CD4-positive, alpha-beta T cell treated with Interleukin-4 for 1 hour (primary cell): ENCODE measurements at places on chromosomes 7 and 10.

GRCh38 chr10:86311190-86311589, 55.4 kb downstream of the GRID1 start:
- no peak for DNase-seq

DNA sequence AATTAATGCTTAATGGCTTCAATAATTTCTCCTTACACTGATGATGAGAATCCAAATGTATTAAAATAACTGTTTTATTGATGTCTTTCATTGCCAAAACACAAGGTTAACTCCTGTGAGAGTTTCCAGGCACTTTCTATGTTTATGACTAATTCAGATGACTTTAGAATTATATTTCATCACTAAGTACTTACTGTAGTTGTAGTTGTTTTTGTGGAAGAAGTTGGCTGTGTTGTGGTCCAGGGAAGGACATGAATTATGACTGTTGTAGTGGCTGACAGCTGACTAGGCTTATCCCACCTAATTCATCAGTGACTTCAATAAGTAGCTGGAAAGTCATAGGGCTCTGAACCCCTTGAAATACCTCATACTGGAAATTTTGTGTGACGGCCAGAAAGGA, 254.8 kb downstream of the HGF start:
- no peak for DNase-seq

- DNase-seq, result no peak
Measured at GRCh38 chr10:76643511-76643911, 994.1 kb downstream of the KCNMA1 start.

GRCh38 chr7:138881579-138882188, 83.7 kb upstream of the ATP6V0A4 start:
- no peak for DNase-seq

- DNase-seq, result no peak
Measured at GRCh38 chr7:65503434-65504152, 129.9 kb downstream of the ZNF92 start.

DNA sequence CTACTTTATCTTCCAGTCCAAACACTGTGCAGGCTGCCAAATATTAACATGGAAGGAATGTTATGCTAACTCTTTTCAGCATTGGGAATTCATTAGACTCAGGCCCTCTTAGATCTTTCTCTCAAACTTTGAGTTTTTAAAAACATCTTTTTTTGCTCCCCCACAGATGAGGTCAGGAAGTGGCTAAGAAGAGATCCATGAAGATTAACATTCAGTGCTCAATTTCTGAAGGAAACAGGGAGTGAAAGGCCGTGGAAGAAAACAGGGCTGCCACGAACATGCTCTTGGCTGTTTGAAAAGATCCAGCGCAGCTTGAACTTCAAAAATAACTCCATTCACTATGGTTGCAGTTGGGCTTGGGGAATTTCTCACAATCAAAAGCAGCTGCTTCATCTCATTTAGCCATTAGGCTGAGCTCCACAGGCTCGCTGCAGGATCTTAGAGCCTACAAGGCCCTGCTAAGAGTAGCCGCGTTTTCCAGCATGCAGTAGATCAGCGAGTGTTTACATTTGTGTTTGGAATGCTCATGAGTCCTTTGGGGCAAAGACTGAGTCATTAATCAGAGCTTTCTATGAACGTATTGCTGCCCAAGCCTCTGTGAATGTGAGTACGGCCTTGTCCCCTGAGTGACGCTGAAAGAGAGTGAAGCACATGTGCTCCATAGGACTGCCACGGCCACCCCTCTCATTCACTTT, 41.2 kb upstream of the TNS3 start:
- no peak for DNase-seq

DNA sequence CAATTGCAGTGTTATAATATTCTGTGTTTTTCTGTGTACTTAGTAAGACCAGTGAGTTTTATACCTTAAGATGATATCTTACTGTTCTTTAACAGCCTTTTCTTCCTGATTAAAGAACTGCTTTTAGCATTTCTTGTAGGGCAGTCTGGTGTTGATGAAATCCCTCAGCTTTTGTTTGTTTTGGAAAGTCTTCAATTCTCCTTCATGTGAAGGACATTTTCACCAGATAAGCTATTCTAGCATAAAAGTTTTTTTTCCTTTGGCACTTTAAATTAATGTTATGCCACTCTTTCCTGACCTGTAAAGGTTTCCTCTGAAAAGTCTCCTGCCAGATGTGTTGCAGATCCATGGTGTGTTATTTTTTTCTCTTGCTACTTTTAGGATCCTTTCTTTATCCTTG, 1059.8 kb downstream of the LRMDA start:
- no peak for DNase-seq

GRCh38 chr10:22410394-22410793, 65.1 kb downstream of the SPAG6 start:
- no peak for DNase-seq
